Urinary bladder (tissue), 4 donors: ENCODE measurements at places on chromosomes 1 and 21. TPM values are rescaled to one million over a fixed set of nuclear protein-coding genes. Genes with fewer than 3 reads are reported as not detected.

The CELSR2 gene
- 3.6 TPM for total RNA-seq

The AQP10 gene
- not detected for total RNA-seq

The IL6R gene
- total RNA-seq: 8.1 TPM

The RNU1-2 gene
- total RNA-seq: under 0.01 TPM

The SEMA6C gene
- 10.4 TPM for total RNA-seq

The SUSD4 gene
- total RNA-seq: 6.3 TPM

The USH2A gene
- 0.16 TPM for total RNA-seq

The CLDN8 gene
- 1.6 TPM for total RNA-seq

The COG2 gene
- 29.1 TPM for total RNA-seq

The F3 gene
- 9.7 TPM for total RNA-seq

The LORICRIN gene
- total RNA-seq: not detected

The SLFNL1 gene
- total RNA-seq: 0.69 TPM

The FCRL5 gene
- 0.11 TPM for total RNA-seq

The PGLYRP4 gene
- not detected for total RNA-seq

The CELA2B gene
- 0.32 TPM for total RNA-seq

The TSSK3 gene
- 0.79 TPM for total RNA-seq

The ARTN gene
- 1.4 TPM for total RNA-seq

The LAMC2 gene
- total RNA-seq: 4.3 TPM

The TEX38 gene
- total RNA-seq: not detected

The TTC39A gene
- 4.1 TPM for total RNA-seq

The A3GALT2 gene
- total RNA-seq: not detected

The NCMAP gene
- 0.16 TPM for total RNA-seq

The REN gene
- total RNA-seq: 0.26 TPM

The UMODL1 gene
- total RNA-seq: not detected

The PTGFRN gene
- 85.9 TPM for total RNA-seq

The LCK gene
- 0.90 TPM for total RNA-seq

The TMPRSS3 gene
- total RNA-seq: not detected

The SAMSN1 gene
- total RNA-seq: 16.2 TPM

The BEND5 gene
- total RNA-seq: 10.3 TPM

The GPR61 gene
- total RNA-seq: 0.11 TPM

The S1PR1 gene
- total RNA-seq: 32.6 TPM

The CASQ1 gene
- 10.5 TPM for total RNA-seq

The GPATCH3 gene
- 6.4 TPM for total RNA-seq

The CD1E gene
- 0.69 TPM for total RNA-seq

The SAMD13 gene
- 8.1 TPM for total RNA-seq

The KRTAP19-3 gene
- total RNA-seq: not detected

The HSF2BP gene
- total RNA-seq: 1.1 TPM

The ERRFI1 gene
- 35.1 TPM for total RNA-seq

The VWA5B1 gene
- 0.58 TPM for total RNA-seq

The CSF3R gene
- total RNA-seq: 5.3 TPM

The IFNLR1 gene
- 0.79 TPM for total RNA-seq
